ENCODE measurements at places on chromosomes 5 and 9.

DNA sequence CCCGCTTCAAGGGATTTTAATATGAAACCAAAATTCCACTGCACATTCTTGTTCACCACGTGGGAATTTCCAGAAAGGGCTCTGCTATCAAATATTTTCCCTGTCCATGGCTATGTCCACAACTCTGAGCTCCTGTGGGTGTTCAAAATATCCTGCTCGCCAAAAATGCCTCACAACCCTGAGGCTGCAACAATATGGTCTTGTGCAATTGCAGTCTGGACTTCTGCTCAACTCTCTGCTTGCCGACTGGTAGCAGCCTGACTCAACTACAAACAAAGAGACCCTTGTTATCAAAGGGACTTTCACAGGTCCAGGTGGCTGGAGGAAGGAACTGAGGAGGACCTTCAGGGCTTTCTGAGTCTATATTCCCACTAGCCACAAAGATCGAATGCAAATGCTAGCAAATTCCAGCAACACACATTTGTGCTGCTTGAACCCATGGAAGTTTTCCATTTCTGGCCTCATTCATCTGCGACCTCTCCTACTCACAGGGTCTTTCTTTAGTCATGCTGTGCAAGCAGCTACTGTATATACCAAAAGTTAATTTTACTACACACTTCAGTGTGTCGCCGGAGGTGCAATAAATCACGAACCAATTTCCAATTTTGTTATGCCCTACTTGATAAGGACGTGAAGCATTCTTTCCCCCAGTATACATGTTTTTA is 169.2 kb upstream of the SLC30A5 start:
- ATAC-seq: peak; percentile 82

DNA sequence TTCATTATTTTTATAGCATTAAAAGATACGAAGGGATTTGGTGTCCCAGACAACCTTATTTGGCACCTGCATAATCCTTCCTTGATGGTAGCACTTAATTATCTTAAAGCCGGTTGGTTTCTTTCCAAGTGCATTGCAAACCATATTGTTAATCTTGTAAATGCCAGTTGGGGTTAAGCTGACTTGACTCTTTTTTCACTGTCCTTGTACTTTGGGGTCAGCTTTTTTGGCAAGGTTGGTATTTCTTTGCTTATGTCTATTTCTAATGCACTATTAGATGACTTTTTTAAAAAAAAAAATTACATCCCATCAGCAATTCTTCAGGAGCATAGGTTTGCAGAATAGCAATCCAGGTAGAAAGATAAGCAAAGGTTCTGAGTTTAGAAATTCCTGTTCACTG is 466.8 kb upstream of the TLE4 start:
- no peak for ATAC-seq

DNA sequence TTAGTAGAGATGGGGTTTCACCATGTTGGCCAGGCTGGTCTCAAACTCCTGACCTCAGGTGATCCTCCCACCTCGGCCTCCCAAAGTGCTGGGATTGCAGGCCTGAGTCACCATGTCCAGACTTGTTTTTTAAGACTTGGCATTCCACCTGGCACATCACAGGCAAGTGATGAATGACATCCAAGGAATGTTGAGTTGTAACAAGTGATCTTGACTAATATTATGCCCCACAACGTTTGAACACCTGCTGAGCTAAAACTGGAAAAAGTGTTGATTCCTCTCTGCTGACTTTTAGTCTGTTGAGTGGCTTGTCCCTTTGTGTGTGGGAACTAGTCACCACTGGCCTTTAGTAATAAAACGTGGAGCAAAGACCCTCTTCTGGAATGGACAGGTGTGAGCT is 54.6 kb downstream of the SUB1 start:
- no peak for ATAC-seq

- no peak for ATAC-seq
These were observed 38.9 kb downstream of the ACO1 start for GRCh38 chr9:32423371-32423770.

GRCh38 chr5:172659909-172660628 is 19.0 kb downstream of the NEURL1B start:
- peak; percentile 95 for ATAC-seq

GRCh38 chr5:61790678-61791077 is 458.6 kb downstream of the ZSWIM6 start:
- no peak for ATAC-seq

DNA sequence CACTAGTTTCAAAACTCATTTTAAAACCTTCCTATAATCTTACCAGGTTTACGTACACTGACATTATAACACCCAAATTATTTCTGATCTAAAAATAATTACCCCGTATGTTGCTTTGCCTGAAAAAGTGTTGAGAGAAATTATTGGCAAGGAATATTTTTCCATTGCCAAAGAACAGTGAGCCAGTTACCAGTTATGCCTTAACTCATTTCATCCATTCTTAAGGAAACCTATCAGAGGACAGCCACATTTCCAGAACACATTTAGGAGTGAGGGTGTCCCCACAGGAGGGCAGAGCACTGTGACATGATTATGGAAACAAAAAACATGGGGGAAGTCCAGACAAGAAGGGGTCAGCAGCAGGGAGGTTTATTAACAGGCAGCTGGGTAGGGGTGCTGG is 52.2 kb downstream of the GABBR2 start:
- no peak for ATAC-seq

- ATAC-seq: no peak
These were observed 47.3 kb upstream of the COL5A1 start for GRCh38 chr9:134594078-134594941.

- ATAC-seq: no peak
These were observed 3.9 kb downstream of the ENHO start for GRCh38 chr9:34518896-34519295.

All from motor neuron (in vitro differentiated cells).